Urinary bladder (tissue), 4 donors: ENCODE measurements at places on chromosomes 5 and 9. TPM values are rescaled to one million over a fixed set of nuclear protein-coding genes. Genes with fewer than 3 reads are reported as not detected.

Gene ANKRD31
- total RNA-seq, result 0.69 TPM

DNA sequence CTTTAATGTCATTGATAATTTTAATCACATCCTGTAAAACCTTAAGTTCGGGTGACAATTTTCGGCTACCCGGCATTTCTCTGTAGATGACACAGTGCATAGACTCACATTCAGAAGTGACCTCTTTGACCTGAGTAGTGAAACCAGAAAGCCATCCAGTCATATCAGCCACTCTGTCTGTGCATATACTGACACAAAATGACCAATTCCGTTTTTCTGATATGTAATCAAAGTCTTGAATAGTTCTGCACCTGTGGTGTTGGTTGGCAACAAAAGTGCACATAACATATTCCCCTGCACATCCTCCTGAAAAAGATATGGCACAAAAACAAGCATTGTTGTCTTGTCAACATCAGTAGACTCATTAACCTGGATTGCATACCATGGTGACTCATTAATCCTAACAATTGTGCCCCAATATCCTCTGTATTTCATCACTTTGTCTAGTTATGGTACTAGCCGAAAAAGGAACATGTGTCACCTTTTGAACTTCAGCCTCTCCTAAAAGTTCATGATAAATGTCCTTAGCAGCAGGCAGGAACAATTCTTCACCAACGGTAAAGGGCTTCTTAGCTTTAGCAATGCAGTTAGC, 4.6 kb upstream of the HNRNPA0 start:
- no peak for DNase-seq

Gene CCDC183
- 1.5 TPM for total RNA-seq

Gene SCGB3A2
- total RNA-seq, result not detected

DNA sequence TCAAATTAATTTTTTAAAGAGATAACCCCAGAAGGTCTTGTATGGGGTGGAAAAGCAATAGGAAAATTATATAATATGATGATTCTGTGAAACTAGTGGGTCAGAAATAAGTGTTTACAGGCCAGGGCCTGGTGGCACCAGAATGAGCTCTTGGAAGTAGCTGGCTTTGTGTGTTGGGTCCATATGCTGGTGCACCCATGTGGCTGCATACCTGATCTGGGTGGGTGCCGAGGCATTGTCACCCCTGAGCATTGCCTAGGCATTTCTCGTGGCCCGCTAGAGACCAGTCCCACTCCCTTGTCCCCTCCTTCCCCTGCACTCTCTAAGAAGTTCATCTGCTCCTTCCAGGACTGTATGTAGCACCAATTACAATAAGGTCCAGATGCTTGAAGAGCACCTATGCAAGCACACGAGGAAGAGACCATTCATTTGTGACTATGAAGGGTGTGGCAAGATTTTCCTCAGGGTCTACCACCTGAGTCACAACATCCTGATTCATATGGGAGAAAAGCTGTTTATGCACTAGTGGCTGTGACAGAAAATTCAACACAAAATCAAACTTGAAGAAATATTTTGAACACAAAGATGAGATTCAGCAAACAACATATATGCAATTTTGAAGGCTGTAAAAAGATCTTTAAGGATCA, 19.8 kb upstream of the IL33 start:
- no peak for DNase-seq
